ENCODE measurements at places on chromosomes 4 and X.

DNA sequence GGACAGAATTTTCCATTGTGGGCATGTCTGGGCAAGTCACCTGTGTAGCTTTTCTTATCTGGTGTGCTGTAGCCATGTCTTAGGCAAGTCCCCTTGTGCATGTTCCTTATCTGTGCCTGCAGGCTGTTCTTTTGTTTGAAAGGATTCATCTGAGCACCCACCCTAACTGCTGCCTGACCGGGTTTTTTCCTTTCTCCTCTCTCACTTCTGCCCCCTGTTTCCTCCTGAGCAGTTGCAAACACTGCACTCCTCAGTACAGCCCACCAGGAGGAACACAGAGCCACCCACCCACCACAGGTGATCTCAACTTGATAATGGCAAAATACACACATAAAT is 29.2 kb upstream of the IL9R start:
- no peak for DNase-seq

GRCh38 chrX:13620207-13620606 is 32.7 kb upstream of the TCEANC start:
- no peak for DNase-seq

DNA sequence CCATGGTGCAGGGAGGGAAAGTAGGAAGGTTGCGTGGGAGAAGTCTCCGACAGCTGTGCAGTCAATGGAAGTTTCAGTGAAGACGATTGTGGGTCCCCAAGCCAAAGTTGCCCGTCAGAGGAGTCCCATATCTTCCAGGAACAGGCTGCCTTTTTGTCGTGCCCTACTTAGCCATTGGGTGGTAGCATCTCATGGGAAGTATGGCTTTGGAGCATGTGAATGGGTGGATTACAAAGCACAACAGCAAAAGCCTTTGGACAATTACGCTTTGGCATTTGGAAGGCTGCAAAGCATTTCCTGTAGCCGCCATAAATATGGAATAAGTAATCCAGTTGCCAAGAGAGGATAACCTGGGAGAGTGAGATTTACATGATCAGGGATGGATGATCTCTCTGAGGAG is 300.7 kb upstream of the BOD1L1 start:
- no peak for DNase-seq

DNA sequence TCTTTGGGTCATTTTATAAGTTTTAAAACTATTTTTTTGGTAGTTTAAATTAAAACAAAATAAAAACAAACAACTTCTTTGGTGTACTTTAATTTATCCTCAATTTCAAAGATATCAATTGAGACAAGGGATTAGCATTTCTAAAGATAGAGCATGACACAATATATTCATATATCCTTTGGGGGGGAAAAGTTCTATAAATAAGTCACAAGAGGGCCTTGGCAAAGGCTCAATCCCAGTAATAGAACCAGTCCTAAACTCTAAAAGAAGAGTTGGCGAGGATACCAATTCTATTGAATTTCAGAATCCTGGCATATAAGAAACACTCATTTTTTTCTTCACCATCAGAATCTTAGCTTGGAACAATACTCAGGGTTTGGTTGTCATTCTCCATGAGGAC is 89.7 kb downstream of the COL4A6 start:
- DNase-seq = no peak

GRCh38 chr4:60683357-60683756 is 516.8 kb upstream of the ADGRL3 start:
- no peak for DNase-seq

GRCh38 chr4:64614276-64614675 is 205.0 kb upstream of the TECRL start:
- no peak for DNase-seq

DNA sequence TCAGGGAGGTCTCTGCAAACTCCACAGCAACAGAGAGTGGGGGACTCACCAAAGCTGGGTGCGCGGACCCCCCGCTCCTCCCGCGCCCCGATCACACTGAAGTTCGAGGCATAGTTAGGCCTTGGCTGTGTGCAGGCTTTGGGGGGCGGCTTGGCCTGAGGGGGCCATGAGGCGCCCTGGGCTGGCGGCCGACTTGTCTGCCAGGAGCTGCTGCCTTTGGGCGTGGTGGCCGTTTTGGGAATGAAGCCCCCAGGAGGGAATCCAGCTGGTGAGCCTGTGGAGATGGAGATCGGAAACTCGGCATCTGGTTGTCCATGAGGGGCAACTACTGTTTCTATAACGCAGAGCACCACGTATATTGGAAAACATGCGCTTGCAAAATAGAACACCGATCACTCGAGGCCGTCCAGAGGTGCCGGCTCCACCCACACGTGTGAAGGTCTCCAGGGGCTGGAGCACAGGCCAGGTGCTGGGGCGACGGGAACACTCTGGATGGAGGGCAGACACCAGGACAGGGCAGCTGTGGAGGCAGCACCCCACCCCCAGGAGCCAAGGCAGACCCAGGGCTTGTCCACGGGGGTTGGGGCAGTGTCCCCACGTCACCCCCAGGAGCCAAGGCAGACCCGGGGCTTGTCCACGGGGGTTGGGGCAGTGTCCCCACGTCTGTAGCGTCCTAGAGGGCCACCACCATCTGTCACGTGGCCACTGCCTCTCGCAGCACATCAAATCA is 25.9 kb upstream of the CPLX1 start:
- no peak for DNase-seq

- no peak for DNase-seq
These were observed 38.7 kb upstream of the GYPA start for GRCh38 chr4:144179152-144179739.

DNA sequence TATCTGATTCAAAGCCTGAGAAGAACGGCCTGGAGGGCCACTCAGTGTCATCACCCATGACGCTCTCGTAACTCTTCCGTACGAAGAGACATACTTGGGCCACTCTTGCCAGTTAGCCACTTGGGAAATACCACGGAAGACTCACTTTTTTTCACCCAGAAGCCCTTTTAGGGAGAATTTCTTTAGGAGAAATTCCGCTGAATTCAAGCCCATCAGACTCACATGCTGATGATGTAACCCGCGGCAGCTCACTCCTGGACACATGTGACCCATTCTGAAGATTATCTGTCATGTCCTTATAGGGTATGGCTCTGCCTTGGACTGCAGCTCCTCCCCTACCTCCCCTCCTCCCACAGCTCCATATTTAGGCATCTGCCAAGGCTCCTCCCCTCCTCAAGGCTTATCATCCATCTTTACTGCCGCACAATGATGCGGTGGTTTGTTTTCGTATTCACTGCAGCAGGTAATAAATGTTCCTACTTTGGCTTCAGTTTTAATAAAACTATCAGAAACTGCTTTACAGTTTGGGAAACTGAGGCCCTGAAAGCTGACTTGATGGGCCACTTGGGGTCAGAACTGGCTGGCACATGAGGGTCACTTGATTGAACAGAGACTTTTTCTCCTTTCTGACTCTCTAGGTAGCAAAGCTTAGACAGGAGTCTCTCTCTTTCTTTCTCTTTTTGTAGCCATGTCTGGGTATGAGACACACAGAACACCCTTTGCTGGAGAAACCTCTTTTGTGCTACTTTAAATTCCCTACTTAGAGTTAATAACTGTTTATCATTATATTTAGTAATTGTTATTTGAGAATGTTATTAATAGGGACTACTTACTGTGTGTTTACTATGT is 42.1 kb downstream of the RHOH start:
- peak; percentile 82 for DNase-seq
